Dermis blood vessel endothelial cell (primary cell): ENCODE measurements at places on chromosomes 5 and 9. TPM values are rescaled to one million over a fixed set of nuclear protein-coding genes. Genes with fewer than 3 reads are reported as not detected.

- DNase-seq = peak; percentile 57
Observed at GRCh38 chr9:114177423-114178064, 22.2 kb downstream of the COL27A1 start.

DNA sequence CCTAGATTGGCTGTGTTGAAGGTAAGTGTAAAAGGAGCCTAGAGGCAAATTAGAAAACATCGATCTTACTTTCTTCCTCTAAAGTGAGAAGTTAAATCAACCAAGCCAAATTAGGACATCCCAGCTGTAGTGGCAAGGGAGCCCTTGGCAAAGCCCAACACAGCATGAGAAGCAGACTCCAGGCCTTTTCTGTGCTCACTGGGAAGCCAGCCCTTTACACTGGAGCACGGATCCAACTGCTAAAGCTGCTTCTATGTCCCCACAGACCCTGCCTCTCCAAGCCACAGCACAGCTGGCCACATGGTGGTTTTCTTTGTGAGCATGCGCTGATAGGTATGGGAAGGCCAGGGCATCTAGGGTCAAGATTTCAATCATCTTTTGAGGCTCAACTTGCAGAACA is 94.1 kb downstream of the APBA1 start:
- no peak for DNase-seq

GRCh38 chr5:143931476-143931875 is 119.5 kb downstream of the HMHB1 start:
- DNase-seq = no peak

- no peak for DNase-seq
Observed at GRCh38 chr5:109254511-109254910, 155.3 kb downstream of the PJA2 start.

GRCh38 chr9:33480106-33480505 is 6.4 kb upstream of the NOL6 start:
- no peak for DNase-seq

GRCh38 chr9:97487107-97487506 is 14.4 kb upstream of the TMOD1 start:
- peak; percentile 26 for DNase-seq

The LTC4S gene
- 0.79 and 0.85 TPM in 2 replicates for total RNA-seq

DNA sequence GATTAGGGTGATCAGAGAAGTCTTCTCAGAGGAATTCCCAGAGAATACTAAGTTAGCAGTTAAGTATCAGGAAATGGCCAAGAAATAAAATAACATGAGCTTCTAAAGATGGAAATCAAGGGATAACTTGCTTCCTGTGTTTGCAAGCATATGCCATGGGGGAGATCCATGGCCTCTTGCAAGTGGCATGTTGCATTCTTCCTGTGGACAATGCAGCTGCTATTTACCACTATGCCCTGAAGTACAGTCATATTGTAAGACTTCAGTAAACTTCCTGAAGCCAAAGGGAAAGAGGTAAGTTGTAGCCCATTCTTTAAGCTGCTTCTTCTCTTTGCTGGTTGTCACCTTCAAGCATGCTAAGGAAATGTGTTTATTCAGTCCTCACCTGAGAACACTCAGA is 154.7 kb upstream of the RUSC2 start:
- DNase-seq = peak; percentile 97

- no peak for DNase-seq
Observed at GRCh38 chr5:35561396-35561795, 56.3 kb upstream of the SPEF2 start.

DNA sequence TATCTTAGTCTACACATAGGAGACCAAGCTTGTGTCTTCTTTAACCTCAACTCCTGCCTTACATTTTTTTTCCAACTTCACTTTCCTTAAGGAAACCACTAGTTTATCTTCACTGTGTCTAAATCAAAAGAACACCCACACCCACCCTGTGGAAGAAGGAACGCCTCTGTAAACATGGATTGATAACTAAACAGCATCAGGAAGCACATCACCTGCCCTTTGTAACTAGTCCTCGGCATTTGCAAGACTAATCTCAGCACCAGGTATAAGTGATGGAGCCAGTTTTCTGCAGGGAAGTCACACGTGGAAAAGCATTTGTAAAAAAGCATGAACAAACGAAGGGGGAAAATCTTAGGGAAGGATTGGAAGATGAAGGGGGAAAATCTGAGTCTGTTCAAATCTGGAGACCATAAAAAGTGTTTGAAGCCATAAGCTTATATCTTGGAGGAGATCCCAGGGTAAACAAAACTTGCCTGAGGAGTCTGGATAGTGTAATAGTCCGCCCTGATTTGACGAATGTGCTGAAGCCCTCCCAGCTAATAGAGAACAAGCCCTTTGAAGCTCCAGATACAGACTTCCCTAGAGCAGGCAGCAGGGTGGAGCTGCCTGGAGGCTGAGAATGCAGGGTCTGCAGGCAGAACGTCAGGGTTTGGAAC is 117.3 kb upstream of the LHFPL2 start:
- no peak for DNase-seq

The CSF1R gene
- total RNA-seq = not detected in 2 replicates

DNA sequence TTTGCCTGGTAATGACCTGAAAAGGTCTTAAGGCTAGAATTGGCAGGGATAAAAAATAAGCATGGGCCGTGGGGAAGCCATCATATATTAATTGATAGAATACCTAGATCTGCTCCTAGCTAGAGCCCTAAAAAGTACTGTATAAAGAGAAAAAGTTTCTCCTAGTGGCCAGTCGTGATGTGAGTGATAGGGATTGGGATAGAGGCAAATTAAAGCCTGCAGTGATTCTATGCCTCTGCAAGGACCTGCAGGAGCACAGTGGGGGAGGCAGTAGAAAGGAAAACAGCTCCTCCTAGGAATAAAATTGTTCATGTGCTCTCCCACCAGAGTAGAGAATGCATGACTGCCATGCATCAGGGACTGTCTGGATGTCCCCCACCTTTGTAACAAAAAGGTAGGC is 56.2 kb upstream of the FTMT start:
- DNase-seq = no peak

DNA sequence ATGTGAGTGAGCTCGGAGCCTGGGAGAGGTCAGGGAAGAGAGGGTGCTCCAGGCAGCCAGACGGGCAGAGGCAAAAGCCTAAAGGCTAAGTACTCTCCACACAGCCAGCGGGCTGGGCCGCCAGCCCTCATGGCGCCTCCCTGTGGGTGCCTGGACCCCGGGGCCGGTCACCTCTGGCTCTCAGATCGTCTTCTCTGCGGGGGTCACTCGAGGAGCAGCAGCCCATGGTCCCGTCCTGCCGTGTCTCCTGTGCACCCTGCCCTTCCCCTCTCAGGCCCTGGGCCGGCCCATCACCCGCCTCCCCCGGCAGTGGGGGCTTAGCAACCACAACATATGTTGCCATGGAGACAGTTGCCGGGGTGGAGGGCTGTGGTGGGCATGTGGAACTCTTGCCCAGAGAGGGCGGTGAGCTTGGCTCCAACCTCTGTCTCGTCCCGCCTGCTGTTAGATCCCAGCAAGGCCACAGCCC is 4.2 kb downstream of the AK1 start:
- no peak for DNase-seq

DNA sequence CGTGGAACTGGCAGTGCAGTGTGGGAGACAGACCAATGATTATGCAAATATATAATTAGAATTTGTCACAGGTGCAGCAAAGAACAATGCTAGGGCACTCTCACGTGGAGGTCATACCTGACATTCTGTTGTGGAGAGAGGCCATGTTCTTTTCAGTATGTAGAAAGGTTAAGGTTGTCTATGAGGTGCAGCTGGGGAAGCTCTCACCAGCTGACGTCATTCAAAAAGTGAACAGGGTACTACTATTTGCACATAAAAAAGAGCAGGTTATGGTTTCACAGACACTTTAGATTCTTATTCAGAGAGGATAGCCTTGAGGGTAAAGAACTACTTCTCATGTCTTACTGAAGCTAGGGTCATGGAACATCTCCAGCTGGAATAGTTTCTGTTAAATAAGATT is 19.1 kb downstream of the SH3GL2 start:
- no peak for DNase-seq

DNA sequence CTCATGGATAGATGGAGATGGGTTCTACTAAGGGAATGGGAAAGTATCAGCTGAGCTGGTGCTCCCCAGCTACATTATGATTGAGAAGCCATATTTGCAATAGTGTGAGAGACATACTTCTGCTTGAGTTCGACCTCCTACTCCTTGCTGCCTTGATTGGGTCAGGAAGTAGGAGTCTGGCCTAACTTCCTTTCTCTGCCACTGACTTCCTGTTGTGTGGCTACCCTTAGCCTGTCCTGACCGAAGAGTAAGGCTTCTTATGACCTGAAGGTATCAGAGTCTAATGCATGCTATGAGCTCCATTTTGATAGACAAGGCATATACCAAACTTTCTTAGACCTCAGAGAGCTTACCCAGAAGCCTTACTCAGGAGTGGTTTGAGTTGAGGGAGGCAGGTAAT is 53.9 kb downstream of the OSTF1 start:
- DNase-seq = peak; percentile 49

DNA sequence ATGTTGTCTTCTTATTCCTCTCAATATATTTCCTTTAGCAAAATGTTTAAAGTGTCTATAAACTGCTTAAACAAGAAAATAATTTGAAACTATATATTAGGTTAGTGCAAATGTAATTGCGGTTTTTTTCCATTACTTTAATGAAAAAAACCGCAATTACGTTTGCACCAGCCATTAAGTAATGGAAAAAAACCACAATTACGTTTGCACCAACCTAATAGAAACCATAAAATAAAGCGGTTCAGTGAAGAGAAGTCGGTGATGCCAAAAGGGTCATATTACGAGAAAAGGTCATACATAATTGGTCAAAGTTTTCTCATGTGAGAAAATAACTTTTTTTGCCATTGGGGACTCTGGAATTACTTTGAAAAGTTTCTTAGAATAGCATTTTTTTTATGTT is 385.6 kb upstream of the ST8SIA4 start:
- DNase-seq = no peak

The SH3GL2 gene
- 0.05 and 0.17 TPM in 2 replicates for total RNA-seq

DNA sequence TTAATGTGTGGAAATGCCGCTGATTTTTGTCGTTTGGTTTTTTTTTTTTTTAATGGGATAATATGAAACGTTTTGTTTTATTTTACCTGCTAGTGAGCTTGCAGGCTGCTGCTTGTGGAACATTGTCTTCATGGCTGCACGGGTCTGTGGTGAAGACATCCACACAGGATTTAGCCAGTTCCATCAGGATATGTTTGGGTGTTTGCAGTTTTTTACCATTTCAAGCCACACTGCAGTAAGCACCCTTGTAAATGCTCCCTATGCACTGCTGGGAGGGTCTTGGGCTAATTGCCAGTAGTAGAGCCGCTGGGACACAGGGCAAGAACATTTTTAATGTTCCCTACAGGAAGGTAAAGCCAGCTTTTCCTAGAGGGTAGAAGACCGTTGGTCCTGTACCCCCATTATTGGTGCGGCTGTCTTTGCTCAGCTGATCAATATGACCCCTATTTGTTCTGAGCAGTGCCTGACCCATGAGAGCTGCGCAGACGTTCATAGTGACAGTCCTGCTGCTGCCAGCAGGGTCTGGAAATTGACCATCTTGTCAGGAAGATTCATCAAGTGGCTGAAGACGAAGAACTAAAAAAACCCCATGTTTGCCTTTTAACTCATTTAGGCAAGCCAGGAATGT is 20.5 kb upstream of the EEIG1 start:
- DNase-seq = no peak

The FBXO4 gene
- 8.0 and 10.6 TPM in 2 replicates for total RNA-seq

GRCh38 chr5:102782217-102782872 is 27.2 kb downstream of the PAM start:
- no peak for DNase-seq

GRCh38 chr5:8094304-8094703 is 225.4 kb downstream of the MTRR start:
- DNase-seq = no peak

The SLC46A2 gene
- not detected in 2 replicates for total RNA-seq

The NR6A1 gene
- 2.9 TPM in 2 replicates for total RNA-seq

DNA sequence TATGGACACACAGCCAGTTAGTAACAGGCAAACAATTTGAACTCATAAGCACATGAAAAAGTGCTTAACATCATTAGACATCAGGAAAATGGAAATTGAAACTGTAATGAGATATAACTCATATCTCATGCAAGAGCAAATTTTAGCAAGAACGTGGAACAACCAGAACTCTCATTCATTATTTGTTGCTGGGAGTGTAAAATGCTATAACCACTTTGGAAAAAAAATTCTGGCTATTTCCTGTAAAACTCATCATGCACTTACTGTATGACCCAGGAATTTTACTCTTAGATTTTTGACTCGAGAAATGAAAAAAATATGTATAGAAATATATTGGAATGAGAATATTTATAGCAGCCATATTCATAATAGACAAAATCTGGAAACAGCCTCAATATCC is 205.7 kb upstream of the PUM3 start:
- DNase-seq = no peak

DNA sequence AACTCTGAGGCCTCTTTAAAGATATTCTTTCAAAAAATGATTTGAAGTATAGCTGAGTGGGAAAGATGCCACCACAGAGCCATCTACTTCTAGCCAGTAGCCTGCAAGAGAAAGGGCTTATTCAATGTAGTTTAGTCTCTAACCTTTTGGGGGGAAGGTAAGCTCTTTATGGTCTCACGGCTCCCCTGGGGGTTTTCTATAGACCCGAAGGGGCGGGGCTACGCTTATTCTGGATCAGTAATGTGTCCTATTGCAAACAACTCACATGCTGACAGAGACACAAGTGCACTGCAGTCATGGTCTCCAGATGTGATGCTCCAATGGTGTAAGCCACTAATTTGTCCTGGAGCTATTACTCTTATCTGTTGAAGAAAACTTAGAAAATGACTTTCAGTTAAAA is 53.4 kb upstream of the RPS23 start:
- no peak for DNase-seq

GRCh38 chr5:142819292-142819691 is 49.1 kb downstream of the ARHGAP26 start:
- no peak for DNase-seq

- DNase-seq = no peak
Observed at GRCh38 chr9:134563397-134563796, 78.2 kb upstream of the COL5A1 start.

DNA sequence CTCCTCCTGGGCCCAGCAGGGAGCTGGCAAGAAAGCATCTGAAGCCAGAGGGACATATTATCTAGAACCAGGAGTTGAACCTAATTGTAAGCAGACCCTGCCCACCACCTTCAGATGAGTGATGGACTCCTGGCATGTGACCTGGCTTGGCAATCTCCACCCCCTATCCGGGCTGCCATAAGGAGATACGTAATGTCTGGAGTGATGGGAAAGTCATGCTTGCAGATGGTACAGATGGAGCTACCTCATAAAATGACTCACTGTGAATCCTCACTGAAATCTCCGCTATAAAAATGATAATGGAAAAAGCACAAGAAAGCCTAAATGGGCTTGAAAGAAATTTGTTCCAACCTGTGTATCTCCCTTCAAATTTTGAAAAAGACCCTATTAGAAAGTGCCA is 157.5 kb downstream of the DMRT2 start:
- no peak for DNase-seq

The ANKRD20A1 gene
- total RNA-seq = 1.7 and 2.6 TPM in 2 replicates

DNA sequence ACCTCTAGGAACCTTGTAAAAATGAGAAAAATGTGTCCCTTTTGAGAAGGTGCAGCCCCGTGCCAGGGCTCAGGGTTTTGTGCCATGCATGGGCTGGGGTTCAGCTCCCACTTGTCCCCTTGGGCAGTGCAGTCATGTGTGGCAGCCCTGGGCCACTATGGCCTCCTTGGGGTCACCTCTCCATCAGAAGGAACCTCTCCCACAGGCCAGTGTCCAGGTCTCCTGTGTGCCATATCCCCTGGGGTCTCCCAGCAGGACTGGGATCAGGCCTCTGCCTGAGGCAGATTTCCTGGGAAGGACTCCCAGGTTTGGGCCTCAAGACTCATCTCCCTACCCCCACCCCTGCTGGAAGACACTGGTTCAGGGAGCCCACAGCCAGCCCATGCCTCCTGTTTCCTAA is 189.1 kb downstream of the PAX5 start:
- DNase-seq = no peak

- DNase-seq = no peak
Observed at GRCh38 chr5:20446121-20446520, 458.1 kb upstream of the CDH18 start.

The CYLC2 gene
- total RNA-seq = not detected in 2 replicates

The ADAMTS19 gene
- not detected in 2 replicates for total RNA-seq
